Activated T-helper 9 cell treated with anti-CD3 and anti-CD28 coated beads, Interleukin-2, amount 50 U/mL, for 16 hours (primary cell): ENCODE measurements at places on chromosomes 7 and 10.

GRCh38 chr7:5519515-5519928 lies 95.9 kb upstream of the TNRC18 start:
- DNase-seq: no peak

DNA sequence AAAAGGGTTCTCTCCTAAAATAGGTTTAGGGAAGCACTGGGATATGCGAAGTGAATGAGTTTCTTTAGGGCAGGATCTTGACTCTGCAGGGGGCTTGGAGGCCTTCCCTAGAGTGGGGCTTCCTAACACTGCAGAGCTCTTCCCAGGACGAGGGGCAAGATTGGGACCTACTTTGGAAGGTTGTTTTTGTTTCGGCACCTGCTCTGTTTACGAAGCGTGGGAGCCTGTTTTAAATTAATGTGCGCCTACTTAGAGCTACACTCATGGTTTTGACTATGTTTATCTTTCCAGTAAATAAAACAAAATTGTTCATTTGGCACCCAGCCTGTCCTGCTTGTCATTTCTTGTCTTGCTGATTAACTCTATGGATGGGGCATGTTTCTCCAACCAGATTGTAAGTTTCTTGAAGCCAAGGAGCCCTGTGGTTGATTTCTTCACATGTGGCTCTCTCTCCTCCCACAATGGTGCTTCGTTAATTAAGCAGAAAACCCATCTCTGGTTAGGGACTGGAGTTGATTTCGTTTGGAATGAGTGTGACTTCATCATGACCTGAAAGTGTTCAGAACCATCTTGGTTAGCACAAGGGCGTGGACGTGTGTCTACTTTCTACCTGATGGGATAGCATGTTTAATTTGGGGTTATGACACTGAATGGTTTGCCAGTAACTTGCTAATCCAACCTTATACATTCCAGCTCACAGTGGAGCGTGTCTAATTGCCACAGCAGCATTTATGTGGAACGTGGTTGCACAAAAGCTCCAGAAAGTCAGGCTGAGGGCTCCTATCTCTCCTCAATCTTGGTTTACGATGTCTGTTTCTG lies 98.1 kb downstream of the TCF7L2 start:
- DNase-seq: no peak

DNA sequence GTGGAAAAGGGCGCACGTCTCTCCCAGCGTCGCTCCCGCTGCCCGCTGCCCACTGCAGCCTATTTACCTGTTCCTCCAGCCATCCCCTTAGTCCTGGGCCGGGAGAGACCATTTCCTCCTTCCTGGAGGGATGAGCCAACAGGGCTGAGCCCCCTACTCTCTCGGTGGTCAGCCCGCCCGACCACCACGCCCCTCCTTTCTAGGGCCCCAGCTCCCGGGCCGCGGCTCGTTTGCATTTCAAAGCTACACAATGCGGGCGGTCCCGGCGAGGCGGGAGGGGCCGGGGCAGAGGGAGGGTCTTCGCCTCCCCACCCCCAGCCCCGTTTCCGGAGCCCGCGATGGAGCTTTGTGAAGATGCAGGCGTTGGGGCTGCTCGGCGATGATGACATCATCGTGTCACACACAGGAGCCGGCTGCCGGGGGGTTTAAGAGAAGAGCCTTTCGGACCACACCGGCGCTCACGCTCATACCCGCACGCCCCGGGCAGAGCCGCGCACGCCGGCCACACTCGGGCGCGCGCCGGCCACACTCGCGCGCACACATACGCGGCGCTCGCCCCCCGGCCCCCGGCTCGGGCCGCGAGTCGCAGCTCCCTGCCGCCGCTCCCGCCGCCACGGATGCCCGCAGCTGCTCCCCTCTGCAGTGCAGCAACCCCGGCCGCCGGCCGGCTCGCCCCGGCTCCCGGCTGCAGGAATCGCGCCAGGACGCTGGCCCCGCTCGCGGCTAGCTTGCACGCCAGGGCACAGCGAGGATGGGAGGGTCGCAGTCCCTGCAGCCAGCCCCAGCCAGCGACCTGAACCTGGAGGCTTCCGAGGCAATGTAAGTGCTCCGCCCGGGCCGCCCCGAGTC lies 107.7 kb upstream of the BTBD16 start:
- DNase-seq: no peak

GRCh38 chr7:110105307-110105706 lies 985.6 kb upstream of the LRRN3 start:
- DNase-seq: no peak

DNA sequence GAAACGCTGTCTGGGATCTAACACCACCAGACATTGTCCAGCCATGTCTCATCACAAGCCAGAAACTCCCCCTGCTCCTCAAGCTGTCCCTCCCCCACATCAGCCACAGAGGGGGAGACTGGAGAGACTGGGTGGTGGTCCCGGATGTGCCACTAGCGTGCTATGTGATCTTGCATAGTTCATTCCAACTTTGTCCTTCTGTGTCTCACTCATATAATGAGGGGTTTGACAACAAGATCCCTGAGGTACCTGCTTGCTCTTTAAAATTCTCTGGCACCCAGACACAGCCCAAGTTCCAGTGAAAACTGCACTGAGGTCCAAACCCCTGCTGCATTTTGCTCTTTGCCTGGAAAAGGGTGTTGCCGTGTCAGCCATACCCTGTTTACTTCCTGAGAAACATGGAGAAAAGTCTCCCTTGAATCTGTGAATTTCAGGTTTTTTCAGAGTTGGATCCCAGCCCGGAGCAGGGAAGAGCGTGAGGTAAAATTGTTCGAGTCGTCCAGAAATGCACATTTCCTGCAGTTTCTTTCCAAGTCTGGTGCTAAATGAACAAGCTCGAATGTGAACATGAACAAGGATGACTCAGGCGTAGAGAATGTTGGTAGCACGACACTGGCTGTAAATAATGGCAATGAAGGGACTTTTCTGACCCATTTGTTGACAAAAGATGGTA lies 156.6 kb downstream of the CCDC3 start:
- no peak for DNase-seq

- no peak for DNase-seq
These were observed 12.6 kb downstream of the IQCE start for GRCh38 chr7:2571409-2571808.
